ENCODE measurements at places on chromosomes 11 and 22.

GRCh38 chr11:5246772-5247471 is 2.7 kb downstream of the HBG1 start:
- DNase-seq = no peak

DNA sequence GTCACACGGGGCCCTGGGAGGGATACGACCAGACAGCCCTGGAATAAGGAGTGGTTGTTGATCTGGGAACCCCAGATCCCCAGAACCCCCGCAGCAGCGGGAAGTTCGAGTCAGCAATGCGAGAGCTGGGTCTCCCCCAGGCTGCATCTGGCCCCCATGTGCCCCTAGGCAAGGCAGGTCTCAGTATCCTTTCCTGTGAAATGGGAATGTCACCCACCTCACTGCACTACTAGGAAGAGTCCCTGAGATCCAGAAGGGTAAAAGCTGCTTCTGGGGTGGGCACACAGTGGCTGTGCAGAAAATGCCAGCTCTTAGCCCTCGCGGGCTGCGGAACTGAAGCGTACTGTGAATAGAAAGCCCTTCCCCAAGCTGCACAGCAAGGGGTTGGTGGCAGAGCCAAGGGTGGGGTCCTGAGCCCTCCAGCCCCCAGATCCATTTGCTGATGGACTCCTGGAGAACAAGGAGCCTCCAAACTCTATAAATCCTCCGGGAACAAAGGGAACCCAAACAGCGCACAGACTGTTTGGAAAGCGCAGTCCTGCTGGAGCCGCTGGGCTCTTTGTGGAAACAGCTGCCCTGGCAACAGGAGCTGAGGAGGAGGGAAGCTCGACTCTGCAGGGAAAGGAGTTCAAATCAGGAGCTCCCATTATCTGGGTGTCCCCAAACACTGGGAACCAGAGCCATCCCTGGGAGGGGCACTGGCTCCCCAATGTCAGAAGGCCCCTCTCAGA is 68.2 kb upstream of the SHISAL1 start:
- DNase-seq = no peak

GRCh38 chr11:85829172-85829571 is 18.2 kb upstream of the SYTL2 start:
- DNase-seq = no peak

DNA sequence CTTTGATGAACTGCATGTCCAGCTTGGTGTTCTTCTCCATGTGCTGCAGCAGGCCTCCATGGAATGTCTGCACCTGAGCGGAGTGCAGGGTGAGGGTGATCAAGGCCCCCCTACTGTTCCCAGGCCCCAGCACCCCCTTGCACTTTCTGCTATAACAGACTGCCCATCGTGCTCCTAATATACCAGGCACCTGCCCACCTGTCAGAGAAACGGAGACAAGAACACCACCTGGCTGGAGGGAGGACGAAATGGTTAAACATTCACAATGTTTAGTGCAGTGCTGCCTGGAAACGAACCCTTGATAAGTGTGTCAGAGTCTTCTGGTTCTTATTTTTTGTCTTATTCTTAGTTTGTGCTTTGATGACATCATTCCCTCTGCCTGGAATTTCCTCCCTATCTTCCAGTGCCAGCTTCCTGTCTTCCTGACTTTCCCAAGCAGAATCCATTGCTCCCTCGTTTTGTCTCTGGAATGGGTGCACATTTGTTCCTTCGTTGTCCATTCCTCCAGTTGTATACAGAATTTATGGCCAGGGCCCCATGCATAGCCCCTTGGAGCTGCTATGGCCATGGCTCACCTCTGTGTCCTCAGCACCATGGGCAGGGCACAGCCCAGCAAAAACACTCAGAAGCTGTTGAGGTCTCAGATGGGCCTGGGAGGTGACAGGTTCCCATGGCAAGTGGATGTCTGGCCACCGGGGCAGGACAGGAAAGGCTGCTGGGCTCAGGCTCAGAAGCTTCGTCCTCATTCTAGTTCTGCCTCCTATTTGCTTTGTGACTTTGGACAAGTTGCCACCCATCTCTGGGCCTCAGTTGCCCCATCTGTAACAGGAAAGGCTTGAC is 11.9 kb downstream of the BAIAP2L2 start:
- no peak for DNase-seq

GRCh38 chr11:42013656-42014201 is 554.3 kb upstream of the LRRC4C start:
- no peak for DNase-seq

Measured in stimulated activated CD8-positive, alpha-beta memory T cell treated with anti-CD3 and anti-CD28 coated beads, Interleukin-7, amount 100 ng/mL, for 24 hours (primary cell).